LHCN-M2 (cell line): ENCODE measurements at places on chromosomes 13 and 19.

- DNase-seq: no peak
Measured at GRCh38 chr13:49213539-49213938, 6.6 kb upstream of the MLNR start.

DNA sequence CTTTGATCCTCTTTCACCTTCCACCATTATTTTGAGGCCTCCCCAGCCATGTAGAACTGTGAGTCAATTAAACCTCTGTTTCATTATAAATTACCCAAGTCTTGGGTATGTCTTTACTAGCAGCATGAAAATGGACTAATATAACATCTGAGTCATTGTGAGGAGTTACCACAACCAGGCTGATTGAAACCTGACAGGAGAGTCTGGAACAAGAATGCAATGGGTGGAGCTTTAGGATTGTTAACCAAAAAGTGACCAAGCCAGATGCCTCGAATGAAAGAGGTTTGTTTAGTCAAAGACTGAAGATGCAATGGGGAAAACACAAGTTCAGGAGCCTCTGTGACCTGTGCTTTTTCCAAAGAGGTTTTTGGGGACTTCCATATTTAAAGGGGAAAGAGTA is 659.0 kb downstream of the SLITRK6 start:
- no peak for DNase-seq

DNA sequence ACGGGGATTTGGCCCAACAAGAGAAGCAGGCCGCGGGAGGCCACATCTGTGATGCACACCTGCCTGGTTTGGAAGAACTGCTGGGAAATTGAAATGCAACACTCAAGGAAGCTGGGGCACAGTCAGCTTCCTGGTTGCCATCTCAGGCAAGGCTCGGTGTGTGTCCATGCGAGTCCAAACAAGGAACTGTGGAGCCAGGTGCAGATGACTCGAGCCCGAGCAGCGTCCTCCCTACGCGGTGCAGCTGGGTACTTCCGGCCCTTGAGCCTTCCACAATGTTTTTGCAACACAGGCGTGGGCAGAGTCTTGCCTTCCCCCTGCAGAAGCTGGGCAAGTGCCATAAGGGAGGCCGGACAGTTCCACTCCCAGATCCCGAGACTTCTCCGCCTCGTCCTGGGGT is 94.6 kb downstream of the CRYL1 start:
- DNase-seq: peak; percentile 14

DNA sequence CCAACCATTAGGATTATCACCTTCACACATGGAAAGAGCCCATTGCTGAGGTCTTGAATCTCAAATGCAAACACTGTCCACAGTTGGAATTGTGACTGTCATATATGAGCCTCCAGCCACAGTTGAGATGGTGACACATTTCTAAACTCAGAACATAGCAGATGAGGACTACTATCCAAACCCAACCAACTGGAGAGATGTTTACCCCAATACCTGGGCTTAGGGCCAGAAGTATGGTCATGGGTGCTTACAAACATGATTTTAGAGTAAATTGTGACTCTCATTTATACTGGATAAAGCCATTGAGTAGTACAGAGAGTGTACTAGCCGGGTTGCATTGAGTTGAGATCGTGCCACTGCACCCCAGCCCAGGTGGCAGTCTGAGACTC is 14.0 kb upstream of the ZNF681 start:
- no peak for DNase-seq

GRCh38 chr13:52026246-52026626 is 1.7 kb downstream of the UTP14C start:
- no peak for DNase-seq

- DNase-seq: no peak
Measured at GRCh38 chr19:38195237-38195636, 28.8 kb downstream of the DPF1 start.

DNA sequence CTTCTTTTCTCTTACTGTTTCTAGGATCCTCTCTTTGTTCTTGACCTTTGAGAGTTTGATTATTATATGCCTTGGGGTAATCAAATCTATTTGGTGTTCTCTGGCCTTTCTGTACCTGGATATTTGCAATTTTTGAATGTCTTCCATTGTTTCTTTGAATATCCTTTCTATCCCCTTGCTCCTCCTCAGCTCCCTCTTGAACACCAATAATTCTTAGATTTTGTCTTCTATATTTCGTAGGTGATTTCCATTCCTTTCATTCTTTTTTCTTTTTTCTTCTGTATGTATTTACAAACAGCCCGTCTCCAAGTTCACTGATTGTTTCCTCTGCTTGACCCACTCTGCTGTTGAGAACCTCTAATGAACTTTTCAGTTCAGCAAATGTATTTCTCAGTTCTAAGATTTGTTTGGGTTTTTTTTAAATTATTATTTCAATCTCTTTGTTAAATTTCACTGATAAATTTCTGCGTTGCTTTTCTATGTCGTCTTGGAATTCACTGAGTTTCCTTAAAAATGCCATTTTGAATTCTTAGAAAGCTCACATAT is 2.7 kb upstream of the CALM3 start:
- DNase-seq: no peak

GRCh38 chr19:15235781-15236180 is 3.5 kb upstream of the EPHX3 start:
- no peak for DNase-seq

GRCh38 chr19:17718947-17719711 is at the start of gene MAP1S:
Gene MAP1S (plus strand): TSS chr19:17719480. CDS start chr19:17719503, 23 bp downstream.
- DNase-seq: peak; percentile 31

DNA sequence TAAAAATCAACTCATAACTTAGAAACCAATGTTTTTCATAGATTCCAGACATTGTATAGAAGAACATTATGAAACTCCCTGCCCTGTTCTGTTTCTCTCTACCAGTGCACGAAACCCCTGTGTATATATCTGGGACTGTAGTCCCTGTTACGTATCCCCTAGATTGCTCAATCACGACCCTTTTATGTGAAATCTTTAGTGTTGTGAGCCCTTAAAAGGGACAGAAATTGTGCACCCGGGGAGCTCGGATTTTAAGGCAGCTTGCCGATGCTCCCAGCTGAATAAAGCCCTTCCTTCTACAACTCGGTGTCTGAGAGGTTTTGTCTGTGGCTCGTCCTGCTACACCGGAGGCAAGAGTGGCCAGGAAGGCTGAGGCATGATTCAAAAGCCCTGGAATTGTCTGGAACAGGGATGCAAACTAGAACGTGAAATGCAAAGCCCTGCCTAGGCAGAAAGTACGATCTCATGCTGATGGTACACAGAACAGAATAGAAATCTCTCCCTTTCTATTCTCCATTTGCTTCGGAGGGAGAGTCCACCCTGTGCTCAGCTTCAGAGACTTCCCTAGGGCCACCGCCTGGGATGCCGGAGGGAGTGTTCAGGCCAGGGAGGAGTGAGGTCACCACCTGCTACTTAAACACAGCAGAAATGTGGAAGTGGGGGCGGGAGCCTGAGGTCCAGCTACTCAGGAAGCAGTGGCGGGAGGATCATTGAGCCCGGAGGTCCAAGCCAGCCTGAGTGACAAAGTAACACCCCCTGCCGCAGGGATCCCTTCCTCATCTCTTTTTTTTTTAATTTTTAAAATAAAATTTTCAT is 758 bp upstream of the ZNF888 start:
- DNase-seq: no peak

GRCh38 chr13:20669162-20669561 is 34.3 kb upstream of the IL17D start:
- DNase-seq: no peak

GRCh38 chr19:47447470-47448359 is 24.0 kb downstream of the SLC8A2 start:
- DNase-seq: peak; percentile 19

DNA sequence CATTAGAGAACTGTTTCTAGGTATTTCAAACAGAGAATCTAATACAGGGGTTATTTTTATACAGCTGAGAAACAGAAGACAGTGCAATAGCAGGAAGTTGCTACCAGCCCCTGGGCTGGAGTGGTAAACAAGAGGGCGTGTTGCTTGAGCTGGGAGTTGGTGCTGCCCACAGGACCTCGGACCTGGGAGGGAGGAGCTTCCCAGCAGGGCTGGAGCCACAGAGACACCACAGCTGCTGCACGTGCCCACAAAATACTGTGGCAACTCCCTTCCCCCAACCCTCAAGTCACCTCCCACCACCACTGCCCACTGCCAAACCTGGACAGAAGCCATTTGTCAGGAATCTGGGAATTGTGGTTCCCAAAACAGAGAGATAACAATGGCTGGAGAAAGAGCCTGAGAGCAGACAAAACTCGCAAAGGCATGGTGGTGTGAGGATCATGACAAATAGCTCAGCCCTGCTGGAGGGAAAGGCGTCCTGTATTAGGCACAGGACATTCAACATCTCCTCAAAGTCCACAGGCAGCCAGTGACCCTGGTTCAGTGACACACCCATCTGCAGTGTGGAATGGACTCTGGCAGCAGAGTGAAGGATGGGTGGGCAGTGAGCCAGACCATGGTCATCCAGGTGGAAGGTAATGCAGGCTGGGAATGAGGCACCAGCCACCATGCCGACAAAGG is 57.2 kb downstream of the SPATA13 start:
- DNase-seq: peak; percentile 40
